RWPE2 (cell line): ENCODE measurements at places on chromosomes 16 and 17.

GRCh38 chr17:36926226-36926625, 11.0 kb upstream of the LHX1 start:
- no peak for DNase-seq

DNA sequence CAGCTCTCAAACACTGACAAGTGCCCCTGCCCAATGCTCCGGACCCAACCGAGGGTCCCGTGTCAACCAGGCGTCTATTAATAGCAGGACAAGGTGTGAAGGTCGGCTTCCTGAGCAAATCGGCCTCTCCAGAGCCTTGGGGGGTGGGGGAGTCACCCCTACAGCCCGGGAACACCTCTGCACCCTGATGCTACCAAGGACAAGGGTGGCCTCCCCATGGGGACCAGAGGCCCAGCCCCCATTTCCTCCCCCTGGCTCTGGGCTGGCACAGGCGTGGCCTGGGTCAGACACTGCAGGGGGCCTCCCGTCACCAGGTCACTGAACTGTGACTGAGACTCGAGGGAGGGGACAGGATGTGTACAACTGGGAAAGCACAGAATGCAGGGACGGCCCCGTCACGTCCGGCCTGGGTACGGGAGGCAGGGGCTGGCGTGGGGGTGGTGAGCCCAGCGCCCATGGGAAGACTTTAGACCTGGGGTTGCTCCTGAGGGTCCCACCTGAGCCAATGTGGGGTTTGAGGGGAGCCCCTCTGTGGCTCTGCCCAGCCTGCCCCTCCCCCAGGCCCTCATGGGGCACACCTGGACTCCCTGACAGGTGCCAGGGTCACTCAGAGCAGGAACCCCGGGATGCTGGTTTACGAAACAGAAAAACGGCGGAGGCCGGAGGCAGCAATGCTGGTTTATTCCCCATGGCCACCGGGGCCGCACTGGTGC, 579 bp upstream of the CYBA start:
- DNase-seq, result no peak

DNA sequence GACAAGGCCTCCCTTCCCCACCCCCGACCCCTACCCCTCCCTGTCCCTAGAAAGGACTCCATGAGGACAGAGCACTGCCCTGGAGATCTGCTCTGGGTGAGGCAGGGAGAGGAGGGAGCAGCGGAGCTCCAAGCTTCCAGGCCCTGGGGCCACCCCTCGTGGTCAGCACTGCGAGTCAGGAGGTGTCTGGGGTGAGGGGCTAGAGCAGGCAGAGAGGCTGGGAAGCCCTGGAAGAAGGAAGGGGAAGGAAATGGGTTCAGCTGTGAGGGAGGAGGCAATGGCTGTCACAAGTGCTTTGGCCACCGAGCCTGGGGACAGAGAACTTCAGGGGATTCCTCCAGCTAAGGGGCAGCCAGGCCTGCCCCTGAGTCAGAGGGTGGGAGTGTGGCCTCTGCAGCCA, 28.2 kb upstream of the DNAI2 start:
- DNase-seq, result no peak

DNA sequence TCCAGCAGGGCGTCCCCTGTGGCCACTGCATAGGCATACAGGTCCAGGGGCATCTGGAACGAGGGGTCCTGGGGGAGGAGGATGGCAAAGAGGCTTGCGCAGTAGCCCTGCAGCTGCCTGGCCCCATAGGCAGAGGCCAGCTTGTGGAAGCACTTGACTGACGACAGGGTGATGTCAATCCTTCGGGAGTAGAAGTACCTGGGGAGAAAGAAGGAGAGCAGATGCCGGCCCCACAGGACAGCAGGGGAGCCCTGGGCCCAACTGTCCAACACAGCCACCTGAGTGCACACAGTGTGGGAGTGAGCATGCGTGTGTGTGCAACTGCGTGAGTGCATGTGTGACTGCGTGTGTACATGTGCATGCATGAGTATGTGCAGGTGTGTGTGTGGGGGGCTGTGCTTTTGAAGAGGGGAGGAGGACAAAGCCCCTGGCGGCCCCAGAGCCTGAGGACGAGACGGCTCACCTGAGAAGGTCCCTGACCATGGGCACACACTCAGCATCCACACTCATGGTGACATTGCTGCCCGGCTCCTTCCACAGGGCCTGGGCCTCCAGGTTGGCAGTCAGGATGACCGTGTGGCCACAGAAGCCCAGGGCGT, 7.1 kb downstream of the LGALS3BP start:
- DNase-seq, result no peak

- no peak for DNase-seq
These were observed 746 bp downstream of the HS3ST2 start for GRCh38 chr16:22814711-22815105.

GRCh38 chr16:64656471-64656870, 465.4 kb downstream of the CDH11 start:
- no peak for DNase-seq

GRCh38 chr16:79843145-79843544, 242.6 kb upstream of the MAF start:
- no peak for DNase-seq

GRCh38 chr16:67718668-67719047, 458 bp downstream of the GFOD2 start:
- no peak for DNase-seq

GRCh38 chr17:35082073-35082657, 18.7 kb upstream of the RFFL start:
- no peak for DNase-seq

- no peak for DNase-seq
These were observed 19.0 kb upstream of the RMI2 start for GRCh38 chr16:11326084-11326736.

GRCh38 chr16:4325253-4325758, 9.4 kb downstream of the GLIS2 start:
- DNase-seq, result no peak

DNA sequence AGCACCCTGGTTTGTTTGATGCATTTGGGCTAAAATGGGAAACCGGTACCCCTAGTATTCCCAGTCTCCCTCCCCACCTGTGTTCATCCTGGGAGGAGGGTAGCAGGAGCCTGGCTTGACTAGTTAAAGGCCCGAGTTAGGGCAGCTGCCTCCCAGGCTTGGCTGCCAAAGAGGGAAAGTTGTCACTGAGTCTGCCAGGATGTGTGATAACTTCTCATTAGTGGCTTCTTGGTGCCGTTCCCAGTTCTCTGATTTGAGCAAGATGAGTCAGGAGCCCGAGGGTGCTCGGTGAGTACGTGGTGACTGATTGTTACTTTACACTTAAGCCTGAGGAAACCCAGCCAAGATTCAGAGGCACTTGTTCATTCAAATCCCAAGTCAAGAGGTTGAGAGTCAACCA, 2.5 kb downstream of the KRT32 start:
- peak; percentile 87 for DNase-seq

- no peak for DNase-seq
These were observed 3.7 kb downstream of the TXNDC11 start for GRCh38 chr16:11738742-11739544.

GRCh38 chr16:85583491-85584181, 29.5 kb upstream of the GSE1 start:
- no peak for DNase-seq

- DNase-seq, result no peak
These were observed 44.8 kb upstream of the IRX3 start for GRCh38 chr16:54331241-54332002.

DNA sequence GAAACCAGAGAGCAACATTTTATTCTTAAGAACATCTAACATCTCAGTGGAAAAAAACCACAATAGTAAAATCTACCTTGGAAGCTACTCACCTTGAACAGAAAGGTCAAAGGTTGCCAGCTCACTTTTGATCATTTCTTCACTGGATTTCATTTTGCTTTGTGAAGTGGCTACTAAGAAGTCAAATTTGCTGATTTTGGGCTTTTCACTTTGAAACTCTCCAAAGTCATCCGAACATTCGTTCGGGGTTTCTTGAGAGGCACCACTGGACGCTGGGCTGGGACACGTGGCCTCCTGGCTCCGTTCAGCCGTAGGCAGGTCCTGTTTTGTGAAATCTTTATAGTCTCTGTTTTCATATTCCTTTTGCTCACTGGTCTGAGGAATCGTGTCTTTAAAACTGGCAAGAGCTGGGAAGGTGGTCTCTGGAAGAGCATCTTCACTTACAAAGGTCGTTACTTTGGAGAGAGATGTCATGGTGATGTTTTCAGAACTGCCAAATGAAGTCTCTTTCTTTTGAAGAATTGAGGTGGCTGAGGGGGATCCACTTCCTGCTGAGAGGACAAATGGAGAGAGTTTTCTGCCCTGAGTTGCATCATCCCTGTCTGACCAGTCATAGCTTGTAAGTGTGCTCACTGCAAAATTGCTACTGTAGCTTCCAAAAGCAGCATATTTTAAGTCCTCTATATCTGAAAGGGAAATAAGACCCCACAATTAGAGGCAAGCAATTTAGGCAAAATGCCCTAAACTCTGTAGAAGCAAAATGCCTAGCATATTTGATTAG, 52.4 kb downstream of the DUSP14 start:
- DNase-seq, result no peak

DNA sequence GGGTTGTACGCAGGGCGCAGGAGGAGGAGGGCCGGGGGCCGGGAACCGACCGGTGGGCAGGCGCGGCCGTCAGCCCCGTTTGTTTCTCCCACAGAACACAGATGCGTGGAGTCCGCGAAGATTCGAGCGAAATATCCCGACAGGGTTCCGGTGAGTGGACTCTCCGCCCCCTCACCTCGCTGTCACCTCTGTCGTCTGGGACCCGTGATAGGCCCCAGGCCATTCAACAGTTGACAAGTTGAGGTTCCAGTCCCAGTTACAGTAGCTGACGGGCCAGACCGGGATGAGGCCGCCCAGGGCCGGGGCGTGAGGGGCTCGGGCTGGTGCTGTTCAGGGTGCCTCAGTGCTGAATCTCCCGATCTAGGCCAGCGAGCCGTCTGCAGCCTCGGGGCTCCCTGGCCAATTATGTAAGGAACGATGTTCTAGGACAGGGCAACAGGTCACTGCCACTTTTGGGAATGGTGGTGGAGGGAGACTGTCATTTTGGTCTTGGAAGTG, 628 bp downstream of the GABARAPL2 start:
- no peak for DNase-seq
